ENCODE measurements at places on chromosomes 12 and 14. TPM values are rescaled to one million over a fixed set of nuclear protein-coding genes. Genes with fewer than 3 reads are reported as not detected.

Gene PLEKHD1
- 0.05 TPM for polyA plus RNA-seq

Gene CABP1
- 0.21 TPM for polyA plus RNA-seq

Gene CDKN1B
- 9.2 TPM for polyA plus RNA-seq

Gene AKAP3
- 0.24 TPM for polyA plus RNA-seq

Gene EMP1
- polyA plus RNA-seq, result 111 TPM

Gene ERBB3
- polyA plus RNA-seq, result 1.4 TPM

Gene CLEC12A
- polyA plus RNA-seq, result not detected

Gene BEGAIN
- 4.4 TPM for polyA plus RNA-seq

Gene CMKLR1
- 0.31 TPM for polyA plus RNA-seq

Gene NFE2
- polyA plus RNA-seq, result 0.25 TPM

Gene ANAPC7
- 58.9 TPM for polyA plus RNA-seq

Gene AQP6
- polyA plus RNA-seq, result 0.10 TPM

Gene EIF2S3B
- polyA plus RNA-seq, result 0.16 TPM

All from SK-N-SH (cell line).